Esophagus squamous epithelium (tissue), 5 donors: ENCODE measurements at places on chromosomes 6 and 20. TPM values are rescaled to one million over a fixed set of nuclear protein-coding genes. Genes with fewer than 3 reads are reported as not detected.

- DNase-seq, result no peak
Measured at GRCh38 chr6:156544046-156544445, 233.1 kb upstream of the ARID1B start.

DNA sequence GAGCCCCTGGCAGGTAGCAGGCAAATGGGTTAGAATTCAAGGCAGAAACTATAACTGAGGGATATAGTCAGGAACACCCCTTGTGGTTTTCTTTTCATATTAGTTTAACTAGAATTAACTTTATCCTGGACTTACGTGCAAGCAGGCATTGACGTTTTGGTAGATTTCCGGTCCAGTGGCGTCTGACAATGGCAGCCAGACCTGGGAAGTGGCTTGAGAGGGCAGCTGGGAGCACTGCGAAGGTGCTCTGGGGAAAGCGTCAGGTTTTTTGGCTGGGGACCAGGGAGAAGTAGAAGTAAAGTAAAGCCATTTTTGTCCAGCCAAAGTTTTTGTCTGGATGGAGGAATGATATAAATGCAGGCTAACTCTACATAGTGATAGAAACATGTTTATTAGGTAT lies 8.4 kb upstream of the ACSS1 start:
- DNase-seq, result no peak

GRCh38 chr20:63627751-63628245 lies 897 bp upstream of the GMEB2 start:
- no peak for DNase-seq

DNA sequence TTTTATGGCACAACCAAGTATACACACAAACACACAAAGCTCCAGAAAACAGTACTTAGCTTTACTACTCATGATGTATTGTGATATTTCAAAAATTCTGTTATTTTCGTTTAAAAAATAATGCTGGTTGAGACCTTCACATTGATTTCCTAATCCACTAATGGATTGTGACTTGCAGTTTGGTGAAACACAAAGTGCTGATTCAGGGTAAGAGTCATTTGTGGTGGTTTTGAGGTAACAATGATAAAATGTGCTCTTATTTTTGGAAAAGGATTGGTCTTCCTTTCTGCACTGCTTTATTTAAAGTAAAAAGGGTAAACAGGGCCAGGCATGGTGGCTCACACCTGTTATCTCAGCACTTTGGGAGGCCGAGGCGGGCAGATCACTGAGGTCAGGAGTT lies 1.9 kb downstream of the AAR2 start:
- DNase-seq, result no peak

GRCh38 chr6:40907198-40907701 lies 131.8 kb downstream of the UNC5CL start:
- DNase-seq, result no peak

DNA sequence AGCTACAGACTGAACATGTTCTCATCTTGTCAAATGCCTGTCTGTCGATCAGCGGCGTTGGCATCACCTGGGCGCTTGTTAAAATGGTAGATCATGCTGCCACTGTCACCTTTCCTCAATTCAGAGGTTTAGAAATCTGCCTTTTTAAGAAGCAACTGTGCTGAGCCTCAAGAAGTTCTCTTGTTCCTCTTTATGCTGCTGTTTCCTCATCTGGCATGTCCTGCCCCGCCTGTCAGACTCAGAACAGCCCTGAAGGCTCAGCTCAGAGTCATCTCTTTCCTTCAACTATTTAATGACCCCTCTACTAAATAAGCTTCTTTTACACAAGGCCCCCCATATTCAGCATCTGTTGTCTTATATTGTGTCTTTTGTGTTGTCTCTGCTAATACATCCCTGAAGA lies 368.2 kb downstream of the EPM2A start:
- no peak for DNase-seq

The ENPP3 gene
- 0.06 TPM for total RNA-seq

The GPR63 gene
- 0.66 TPM for total RNA-seq

The SPEF1 gene
- total RNA-seq, result not detected
